ENCODE measurements at places on chromosomes 1 and 21.

DNA sequence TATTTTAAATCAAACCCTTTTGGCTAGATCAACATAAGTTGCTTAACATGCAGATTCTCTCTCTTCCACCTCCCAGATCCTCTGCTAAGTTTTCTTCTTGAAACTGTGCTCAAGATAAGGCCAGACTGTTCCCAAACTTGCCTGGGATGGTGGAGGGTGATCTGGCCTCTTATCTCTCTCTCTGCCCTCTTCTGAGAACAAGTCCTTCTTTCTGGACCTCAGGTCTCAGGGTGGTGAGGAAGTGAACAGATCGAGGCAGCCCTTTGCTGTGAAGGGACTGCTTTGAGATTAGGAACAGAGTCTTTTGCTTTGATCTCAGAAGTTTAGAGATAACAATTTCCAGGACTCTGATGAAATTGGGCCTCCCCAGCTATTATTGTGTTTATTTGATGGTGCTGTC, 70.7 kb downstream of the HUNK start:
- no peak for DNase-seq

DNA sequence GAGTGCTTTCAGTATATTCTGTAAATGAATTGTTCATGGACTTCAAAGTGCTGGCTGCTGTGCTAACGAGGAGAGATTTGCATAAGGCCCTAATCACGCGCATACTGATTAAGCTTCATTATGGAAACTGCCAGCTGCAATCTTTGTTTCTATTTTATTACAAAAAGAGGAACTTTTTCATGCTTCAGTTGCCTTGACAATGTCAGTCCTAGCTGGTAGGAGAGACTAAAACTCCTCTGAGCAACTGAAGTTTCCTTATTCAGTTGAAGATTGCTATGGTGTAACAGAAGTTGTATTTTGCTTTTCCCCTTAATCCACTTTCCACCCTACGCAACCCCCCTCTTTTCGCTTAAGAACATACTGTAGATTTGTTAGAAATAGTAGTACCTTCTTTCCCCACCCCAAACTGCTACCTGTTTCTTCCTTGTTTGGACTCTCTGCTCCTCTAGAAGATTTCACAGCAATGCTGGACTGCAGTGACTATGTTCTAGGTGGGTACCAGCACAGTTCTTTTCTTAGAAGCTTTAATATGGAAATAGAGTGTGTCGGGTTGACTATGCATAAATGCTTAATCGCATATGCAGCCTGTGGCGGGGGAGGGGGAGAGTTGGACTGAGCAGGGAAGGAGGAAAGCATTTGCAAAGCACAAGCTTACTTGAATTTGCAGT, 108.3 kb downstream of the POU2F1 start:
- DNase-seq = no peak

DNA sequence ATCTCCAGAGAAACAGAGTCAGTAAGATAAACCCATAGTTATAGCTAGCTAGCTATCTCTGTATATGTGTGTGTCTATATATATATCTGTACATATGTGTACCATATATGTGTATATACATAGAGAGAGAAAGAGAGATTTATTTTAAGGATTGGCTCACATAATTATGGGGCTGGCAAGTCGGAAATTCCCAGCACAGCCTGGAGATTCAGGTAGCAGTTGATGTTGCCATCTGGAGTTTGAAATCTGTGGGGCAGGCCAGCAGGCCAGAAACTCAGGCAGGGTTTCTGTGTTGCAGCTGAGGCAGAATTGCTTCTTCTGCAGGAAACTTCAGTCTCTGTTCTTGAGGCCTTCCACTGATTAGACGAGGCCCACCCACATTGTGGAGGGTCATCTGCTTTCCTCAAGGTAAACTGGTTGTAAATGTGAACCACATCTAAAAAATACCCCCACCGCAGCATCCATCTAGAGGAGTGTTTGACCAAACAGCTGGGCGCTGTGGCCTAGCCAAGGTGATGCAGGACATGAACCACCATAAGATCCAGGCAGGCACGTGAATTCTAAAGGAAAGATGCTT, 81.0 kb downstream of the FBXO2 start:
- DNase-seq = no peak

- no peak for DNase-seq
Measured at GRCh38 chr1:223087291-223088255, 55.5 kb downstream of the TLR5 start.

DNA sequence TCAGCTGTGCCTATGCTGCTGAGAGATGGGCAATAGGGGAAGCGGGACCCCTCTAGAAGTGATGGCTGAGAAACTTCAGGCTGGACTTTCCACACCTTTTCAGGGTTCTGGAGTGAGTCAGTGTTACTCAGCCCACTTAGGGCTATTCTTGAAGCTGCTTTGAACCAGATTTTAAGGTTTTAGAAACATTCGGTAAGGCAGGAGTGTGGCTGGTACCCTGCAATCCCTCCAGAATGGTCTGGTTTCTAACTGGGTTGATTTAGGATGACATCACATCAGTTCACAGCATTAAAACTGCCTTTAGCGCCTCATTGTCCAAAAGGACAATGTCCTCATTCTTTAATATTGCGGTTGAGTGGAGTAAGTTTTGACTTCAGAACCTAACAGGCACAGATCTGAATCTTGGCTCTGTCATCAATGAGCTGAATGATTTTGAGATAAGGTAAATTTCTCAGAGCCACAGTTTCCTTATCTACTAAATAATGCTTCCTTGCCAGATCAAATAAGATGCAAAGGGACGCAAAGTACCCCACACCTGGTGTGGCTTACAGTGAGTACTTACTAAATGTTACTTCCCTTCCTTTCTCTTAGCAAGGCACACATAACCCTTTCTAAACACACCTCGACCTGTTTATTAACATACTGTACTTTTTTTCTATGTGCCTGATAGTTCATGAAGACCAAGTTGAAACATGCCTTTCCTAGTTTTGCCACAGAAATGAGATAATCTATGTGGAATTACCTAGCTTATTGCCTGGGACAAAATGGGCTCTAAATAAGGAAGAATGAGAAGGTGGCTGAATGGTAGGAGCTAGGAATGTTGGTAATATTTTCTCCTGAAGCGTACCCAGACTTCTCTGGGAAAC, 209.8 kb downstream of the ROR1 start:
- no peak for DNase-seq

DNA sequence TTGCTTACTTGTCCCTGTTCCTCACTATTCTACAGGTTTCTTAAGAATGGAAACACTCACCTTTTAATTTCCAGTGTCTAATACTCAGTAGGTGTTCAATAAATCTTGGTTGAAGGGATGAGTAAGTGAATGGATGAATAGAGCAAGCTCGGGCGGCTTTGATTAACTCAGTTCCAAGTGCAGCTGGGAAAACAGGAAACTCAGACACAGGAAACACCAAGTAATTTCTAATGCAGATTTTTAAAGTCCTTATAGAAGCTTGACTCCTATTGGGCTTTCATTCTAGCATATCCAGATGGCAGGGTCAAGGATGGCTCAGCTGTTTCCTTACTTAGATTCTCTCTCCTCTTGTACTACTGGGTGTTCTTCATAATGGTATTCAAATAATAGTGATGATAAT, 14.0 kb downstream of the CAMK1G start:
- no peak for DNase-seq

- DNase-seq = no peak
Measured at GRCh38 chr1:10288029-10288615, 77.8 kb downstream of the KIF1B start.

DNA sequence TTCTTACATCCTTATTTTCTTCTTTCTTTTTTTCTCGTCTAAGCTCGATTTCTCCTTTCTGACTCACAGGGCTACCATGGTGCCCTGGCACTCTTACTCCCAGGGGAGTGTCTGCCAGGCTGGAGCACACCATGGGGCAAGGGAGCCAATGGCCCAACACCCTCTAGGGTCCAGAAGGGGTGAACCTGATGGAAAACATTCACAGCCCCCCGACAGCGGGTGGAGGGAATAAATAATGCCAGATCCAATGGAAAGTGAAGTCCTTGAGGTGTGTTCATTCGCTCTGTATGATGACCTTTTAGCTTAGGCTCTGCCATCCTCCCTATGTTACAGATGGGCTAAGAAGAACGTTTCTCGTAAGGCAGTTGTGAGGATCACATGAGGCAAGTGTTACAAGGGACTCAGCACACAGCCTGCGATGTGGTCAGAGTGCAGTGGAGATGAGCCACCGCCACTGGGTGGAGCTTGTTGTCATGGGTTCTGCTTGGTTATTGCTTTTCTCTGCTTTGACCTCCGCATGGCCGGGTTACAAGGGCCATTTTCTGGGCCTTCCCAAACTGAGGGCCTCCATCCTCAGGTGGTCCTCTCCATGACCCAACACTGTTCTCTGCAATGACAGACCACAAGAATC, 3.5 kb upstream of the FCMR start:
- DNase-seq = no peak
